ENCODE measurements at places on chromosomes 2 and 18. TPM values are rescaled to one million over a fixed set of nuclear protein-coding genes. Genes with fewer than 3 reads are reported as not detected.

CIB4 gene
- not detected for total RNA-seq

NETO1 gene
- not detected for total RNA-seq

SP140 gene
- not detected for total RNA-seq

DYNAP gene
- not detected for total RNA-seq

All from placental epithelial cell (primary cell).